Type B pancreatic cell (in vitro differentiated cells): ENCODE measurements at places on chromosomes 13 and 19. TPM values are rescaled to one million over a fixed set of nuclear protein-coding genes. Genes with fewer than 3 reads are reported as not detected.

Gene ZFP28
- 6.2 and 7.2 TPM in 2 replicates for total RNA-seq

Gene SPRY2
- total RNA-seq, result 48.3 and 48.7 TPM in 2 replicates

Gene ZNF556
- total RNA-seq, result not detected in 2 replicates

DNA sequence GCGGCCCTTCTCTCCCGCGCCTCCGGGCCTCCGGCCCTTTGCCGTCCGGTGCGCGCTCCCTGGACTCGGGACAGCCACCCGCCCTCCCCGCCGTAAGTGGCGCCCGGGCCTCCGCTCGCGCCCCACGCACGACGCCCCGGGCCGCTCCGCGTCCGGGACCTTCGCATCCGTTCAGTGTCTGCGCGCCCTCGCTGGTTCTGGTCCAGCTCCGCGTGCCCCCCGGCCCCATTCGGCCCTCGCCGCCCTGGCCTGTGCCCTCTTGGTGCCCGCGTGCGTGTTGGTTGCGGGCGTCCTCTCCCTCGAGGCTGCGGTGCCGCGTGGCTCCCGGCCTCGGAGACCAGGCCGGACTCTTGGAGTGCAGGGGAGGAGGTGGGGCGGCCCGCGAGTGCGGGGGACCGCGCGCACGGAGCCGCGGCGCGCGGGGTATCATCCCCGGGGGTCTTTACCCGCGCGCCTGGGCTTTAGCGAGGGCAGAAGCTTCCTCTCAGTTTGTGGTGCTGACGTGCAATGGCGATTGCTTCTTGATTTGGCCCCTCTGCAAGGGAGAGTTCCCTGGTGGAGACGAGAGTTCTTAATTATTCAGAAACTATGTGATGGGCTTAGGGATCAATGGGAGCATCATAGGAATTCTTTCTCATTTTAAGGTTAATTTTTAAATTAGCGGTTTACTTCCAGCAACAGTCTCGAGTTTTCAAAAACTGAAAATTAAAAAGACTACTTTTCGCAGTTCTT is 757 bp downstream of the WASF3 start:
- H3K27me3 ChIP-seq, result peaks cover 36% of the 10 kb centered on the region
- H3K36me3 ChIP-seq, result no peaks in the 10 kb centered on the region
- H3K4me1 ChIP-seq, result peaks cover 15% of the 10 kb centered on the region
- H3K4me3 ChIP-seq, result peak overlapping the region; percentile 88

GRCh38 chr13:38223089-38223488 is 126.6 kb upstream of the UFM1 start:
- no peak overlapping the region for H3K4me3 ChIP-seq
- no peak overlapping the region for H3K27ac ChIP-seq
- no peaks in the 10 kb centered on the region for H3K27me3 ChIP-seq
- H3K36me3 ChIP-seq, result no peaks in the 10 kb centered on the region
- H3K4me1 ChIP-seq, result no peaks in the 10 kb centered on the region

- no peak overlapping the region for H3K27ac ChIP-seq
- H3K4me3 ChIP-seq, result no peak overlapping the region
- no peaks in the 10 kb centered on the region for H3K36me3 ChIP-seq
- H3K4me1 ChIP-seq, result no peaks in the 10 kb centered on the region
- H3K27me3 ChIP-seq, result no peaks in the 10 kb centered on the region
Observed at GRCh38 chr13:91031508-91031907, 316.0 kb upstream of the MIR17HG start.

DNA sequence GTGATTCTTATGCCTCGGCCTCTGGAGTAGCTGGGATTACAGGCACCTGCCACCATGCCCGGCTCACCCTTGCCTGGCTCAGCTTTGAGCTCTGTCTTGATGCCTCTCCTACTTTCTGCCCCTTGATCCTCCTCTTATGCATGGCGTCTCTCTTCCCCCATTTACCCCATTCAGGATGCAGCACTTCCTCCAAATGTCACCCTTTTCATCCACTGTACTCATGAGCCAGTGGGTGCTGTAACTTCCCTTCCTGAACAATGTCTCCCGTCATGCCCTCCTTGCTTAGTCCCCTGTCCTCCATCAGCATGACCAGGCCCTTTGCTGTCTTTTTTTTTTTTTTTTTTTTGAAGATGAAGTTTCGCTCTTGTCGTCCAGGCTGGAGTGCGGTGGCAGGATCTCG is 3.4 kb upstream of the SIGLEC9 start:
- DNase-seq, result no peak
- H3K4me1 ChIP-seq, result no peaks in the 10 kb centered on the region
- no peaks in the 10 kb centered on the region for H3K36me3 ChIP-seq
- H3K27me3 ChIP-seq, result peaks cover 27% of the 10 kb centered on the region
- H3K4me3 ChIP-seq, result no peak overlapping the region

DNA sequence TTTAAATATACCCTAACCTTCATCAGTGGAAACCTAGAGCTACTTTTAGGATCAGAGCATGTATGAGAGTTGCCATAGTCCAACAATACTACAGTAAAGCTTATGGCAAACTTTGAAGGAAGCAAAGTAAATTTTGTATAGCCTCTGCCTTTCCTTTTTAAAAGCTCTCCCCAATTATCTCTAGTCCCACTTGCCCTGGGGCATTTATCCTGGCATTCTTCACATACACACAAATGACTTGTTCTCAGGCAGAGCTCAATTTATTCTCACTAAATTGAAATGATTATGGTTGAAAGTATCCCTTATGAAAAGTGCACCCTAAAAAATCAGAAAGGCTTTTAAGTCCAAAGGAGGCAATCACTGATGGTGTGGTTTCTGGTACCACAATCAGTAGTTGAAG is 94.1 kb upstream of the UFM1 start:
- H3K4me1 ChIP-seq, result peaks cover 4% of the 10 kb centered on the region
- DNase-seq, result no peak
- peak overlapping the region; percentile 63 for H3K27ac ChIP-seq
- H3K27me3 ChIP-seq, result no peaks in the 10 kb centered on the region
- no peaks in the 10 kb centered on the region for H3K36me3 ChIP-seq

DNA sequence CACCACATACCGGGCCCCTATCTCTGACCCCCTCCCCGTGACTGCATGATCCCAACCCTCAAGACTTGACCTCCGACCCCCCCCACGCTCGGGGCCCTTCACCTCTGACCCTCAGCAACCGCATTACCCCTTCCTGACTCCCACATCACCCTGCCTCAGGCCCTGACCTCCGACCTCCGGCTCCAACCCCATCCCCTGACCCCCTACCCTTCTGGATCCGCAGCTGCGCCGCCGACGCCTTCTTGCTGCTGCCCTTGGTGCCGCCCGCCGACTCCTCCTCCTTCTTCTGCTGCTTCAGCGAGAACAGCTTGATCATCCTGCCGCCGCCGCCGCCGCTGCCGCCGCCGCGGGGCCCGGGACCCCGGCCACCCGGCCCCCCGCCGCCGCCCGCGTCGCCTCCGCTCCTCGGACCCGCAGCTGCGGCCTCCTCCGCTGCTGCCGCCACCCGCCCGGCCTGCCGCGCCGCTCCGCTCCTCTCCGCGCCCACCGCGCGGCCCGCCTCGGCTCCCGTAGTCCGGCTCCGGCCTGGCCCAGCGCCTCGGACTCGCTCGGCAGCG is at the start of gene UBE2M:
TSS of gene UBE2M (minus strand) at position 546 of the 557 bp plus-strand sequence. CDS start at position 316, 230 bp downstream.
- H3K27me3 ChIP-seq, result no peaks in the 10 kb centered on the region
- peak within 1 kb of the TSS; percentile 99 for H3K4me3 ChIP-seq
- peaks cover 11% of the 10 kb centered on the region for H3K36me3 ChIP-seq

GRCh38 chr13:111911121-111911720 is 155.7 kb upstream of the SOX1 start:
- peaks cover 6% of the 10 kb centered on the region for H3K4me1 ChIP-seq
- no peak overlapping the region for H3K27ac ChIP-seq
- peak; percentile 25 for DNase-seq
- H3K4me3 ChIP-seq, result no peak overlapping the region
- H3K36me3 ChIP-seq, result no peaks in the 10 kb centered on the region

GRCh38 chr19:10010247-10010691 is at the start of gene COL5A3:
Gene COL5A3, minus strand, starts transcription at chr19:10010504. Its CDS starts 119 bp downstream, at chr19:10010385.
- H3K27me3 ChIP-seq, result peaks cover 70% of the 10 kb centered on the region
- no peak for DNase-seq
- peaks cover 3% of the 10 kb centered on the region for H3K36me3 ChIP-seq
- H3K4me3 ChIP-seq, result peak within 1 kb of the TSS; percentile 64
- H3K4me1 ChIP-seq, result peaks cover 16% of the 10 kb centered on the region
